Fibroblast of pulmonary artery (primary cell): ENCODE measurements at places on chromosomes 3 and 15.

- DNase-seq, result no peak
These were observed 18.8 kb downstream of the STX19 start for GRCh38 chr3:94009608-94010007.

GRCh38 chr3:14113965-14114635 is 10.6 kb downstream of the CHCHD4 start:
- no peak for DNase-seq

GRCh38 chr15:81336568-81336967 is 12.6 kb upstream of the STARD5 start:
- peak; percentile 58 for DNase-seq

GRCh38 chr3:110495201-110495927 is 576.3 kb upstream of the NECTIN3 start:
- no peak for DNase-seq

- DNase-seq, result no peak
These were observed 58.0 kb downstream of the GPR160 start for GRCh38 chr3:170095771-170096170.

- DNase-seq, result peak; percentile 66
These were observed 93.0 kb downstream of the SNRK start for GRCh38 chr3:43379343-43379742.

GRCh38 chr3:170751899-170752293 is 118.1 kb downstream of the RPL22L1 start:
- no peak for DNase-seq

DNA sequence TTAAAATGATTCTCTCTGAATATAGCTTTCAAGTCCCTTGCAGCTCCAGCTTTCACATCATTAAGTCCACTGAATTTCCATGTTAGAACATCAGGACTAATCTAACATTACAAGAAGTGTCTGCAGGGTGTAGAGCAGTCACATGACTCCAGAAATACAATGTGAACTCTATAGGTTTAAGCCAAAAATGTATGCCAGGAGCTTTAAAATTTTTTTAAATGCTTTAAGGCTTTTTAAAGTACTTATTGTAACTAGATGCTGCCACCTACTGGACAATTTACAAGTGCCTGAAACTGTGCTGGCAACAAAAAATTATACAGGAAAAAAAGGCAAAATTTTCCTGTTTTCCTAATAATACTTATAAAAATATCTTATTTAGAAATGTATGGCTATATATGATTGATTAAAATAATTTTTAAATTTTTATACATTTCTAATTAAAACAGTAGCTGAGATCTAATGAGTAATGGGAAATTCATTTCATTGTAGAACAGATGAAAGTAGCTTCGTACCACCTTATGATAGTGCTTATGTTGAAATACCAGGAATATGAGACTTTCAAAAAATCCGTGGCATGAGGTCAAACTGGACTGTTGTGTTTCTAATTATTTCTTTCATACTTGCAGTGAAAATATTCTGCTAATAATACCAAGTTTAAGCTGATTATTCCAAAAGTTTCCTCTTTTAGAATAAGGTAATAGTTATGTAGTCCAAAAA is 25.7 kb downstream of the FSIP1 start:
- DNase-seq, result peak; percentile 86

DNA sequence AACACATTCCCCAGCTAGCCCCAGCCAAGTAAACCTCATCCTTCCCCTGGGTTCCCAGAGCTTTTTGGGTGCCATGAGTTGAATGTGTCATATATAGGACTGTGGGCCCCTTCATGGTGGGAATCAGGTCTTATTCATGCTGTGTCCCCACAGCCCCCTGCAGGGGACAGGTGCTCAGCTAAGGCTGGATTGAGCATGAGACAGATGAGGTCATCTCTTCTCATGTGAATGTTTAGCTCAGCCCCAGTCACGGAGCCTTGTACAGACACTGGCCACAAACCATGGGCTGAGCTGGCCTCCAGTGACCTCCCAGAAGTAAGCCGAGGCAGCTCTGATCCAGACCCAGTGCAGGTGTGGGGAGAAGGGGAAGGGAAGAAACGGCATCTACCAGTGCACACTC is 70.7 kb downstream of the C3orf70 start:
- no peak for DNase-seq

- DNase-seq, result no peak
These were observed 5.8 kb downstream of the FMN1 start for GRCh38 chr15:33188641-33189257.

- no peak for DNase-seq
These were observed 228.6 kb upstream of the ARRDC4 start for GRCh38 chr15:97731859-97732258.

DNA sequence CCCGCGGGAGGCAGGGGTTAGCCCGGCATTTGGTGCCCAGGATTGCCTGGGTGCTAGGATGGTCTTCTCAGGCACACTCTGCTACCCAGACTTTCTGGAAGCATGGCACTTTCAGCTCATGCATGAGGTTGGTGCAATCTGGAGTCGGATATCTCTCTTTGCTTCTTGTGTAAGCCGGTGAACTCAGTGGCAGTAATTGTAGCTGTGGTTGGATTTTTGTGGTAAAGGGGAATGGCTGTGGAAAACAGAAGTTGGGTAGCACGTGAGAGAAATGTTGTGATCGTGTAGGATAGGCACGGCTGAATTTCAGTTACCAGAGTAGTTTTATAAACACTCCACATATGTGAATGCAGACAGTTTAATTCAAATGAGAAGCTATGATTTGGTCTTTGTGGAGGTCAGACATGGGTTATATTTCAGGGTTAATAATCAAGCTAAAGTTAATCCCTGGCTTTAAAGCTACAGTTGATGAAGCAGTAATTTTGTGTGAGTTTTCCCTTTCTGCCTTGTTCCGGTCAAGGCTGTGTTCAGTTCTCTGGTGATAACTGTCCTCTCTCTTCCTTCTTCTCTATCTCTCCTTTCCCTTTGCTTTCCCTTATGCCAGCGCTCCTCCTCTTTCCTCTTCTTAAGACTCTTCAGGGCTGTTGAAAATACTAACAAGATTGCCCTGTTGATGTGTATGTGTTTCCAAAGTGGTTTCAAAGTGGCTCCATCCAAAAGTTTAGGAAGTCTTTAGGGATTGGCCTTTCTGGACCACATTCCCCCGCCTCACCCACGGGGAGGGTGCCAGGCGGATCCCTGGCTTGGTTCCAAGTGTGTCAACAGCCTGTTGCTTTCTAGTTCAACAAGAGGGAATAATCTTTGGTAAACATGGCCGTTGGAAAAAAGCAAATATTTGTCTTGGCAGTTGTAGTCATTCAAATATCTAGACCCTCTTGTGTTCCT is 404.6 kb upstream of the C2CD4B start:
- DNase-seq, result peak; percentile 71

DNA sequence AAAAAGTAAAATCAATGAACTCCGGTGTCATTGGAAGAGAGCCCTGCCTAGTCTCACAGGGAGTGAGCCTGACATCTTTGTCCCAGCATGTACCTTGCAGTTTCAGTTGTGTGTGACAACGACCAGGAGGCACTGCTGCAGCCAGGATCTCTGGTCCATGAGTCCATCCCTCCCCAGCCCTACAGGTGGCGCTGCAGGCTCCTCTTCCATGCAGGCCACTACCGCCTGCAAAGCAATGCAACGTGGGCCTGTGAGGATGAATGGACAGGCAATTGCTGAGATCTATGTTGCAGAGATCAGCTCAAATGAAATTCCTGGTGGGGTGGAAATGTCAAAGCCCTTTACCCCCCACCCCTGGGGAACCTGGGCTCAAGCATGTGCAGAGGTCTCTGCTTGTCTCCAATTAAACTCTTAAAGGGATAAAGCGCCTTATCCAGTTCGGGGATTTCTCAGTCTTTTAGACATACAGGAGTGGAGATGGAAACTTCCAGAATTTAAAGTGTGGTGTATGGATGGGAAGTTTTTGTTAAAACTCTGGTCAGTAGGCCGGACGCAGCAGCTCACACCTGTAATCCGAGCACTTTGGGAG is 35.8 kb downstream of the TKT start:
- DNase-seq, result peak; percentile 81

GRCh38 chr3:122890077-122890719 is 95.3 kb downstream of the SLC49A4 start:
- DNase-seq, result peak; percentile 76

GRCh38 chr3:189338366-189338765 is 166.6 kb downstream of the TPRG1 start:
- DNase-seq, result no peak

DNA sequence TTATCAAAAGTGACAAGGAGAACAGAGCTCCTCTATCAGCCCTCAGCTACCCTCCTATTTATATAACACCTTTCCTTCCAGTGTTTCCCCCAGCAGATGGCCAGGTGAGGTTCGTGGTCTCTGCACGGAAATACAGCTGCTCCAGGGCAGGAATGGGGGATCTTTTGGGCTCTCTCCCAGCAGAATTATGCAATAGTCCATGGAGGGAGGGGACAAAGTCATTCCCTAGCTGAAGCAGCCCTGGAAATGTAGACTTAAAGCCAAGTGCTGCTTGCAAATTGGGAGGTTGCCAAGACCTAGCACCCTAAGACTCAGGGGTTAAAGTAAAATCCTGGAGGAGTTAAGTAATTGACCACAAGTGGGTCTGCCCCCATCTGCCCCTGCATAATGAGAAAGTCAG is 256.3 kb downstream of the LRTM1 start:
- no peak for DNase-seq

DNA sequence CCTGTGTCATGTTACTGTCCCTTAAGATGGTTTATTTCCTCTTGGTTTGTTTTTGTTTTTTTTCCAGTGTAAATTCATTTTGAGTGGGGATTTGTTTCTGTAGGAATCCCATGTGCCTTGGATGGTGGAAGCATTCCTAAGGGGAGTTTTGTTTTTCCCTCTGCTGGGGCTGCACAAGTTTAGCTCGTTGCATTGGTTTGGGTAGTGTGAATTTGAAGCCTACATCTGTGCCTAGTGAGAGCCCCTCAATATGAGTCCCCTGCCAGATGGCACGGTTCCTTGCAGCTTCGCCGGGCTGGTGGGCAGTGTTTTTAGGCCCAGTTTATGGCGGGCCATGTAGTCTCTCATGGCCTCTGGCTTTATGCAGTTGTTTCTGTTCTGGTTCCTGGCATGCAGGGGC is 17.7 kb downstream of the ARID3B start:
- DNase-seq, result no peak

- DNase-seq, result peak; percentile 9
These were observed 166.9 kb downstream of the DCLK3 start for GRCh38 chr3:36597422-36597821.

- DNase-seq, result no peak
These were observed 1.9 kb downstream of the PLOD2 start for GRCh38 chr3:146159037-146159436.

DNA sequence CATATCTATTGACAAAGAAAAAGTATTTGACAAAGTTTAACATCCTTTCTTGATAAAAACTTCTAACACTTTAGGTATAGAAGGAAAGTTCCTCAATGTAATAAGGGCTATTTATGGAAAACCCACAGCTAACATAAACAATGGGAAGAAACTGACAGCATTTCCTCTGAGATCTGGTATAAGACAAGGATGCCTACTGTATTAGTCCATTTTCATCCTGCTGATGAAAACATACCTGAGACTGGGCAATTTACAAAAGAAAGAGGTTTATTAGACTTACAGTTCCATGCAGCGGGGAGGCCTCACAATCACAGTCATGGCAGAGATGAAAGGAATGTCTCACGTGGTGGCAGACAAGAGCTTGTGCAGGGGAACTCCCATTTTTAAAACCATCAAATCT is 17.8 kb upstream of the CLDN1 start:
- DNase-seq, result no peak

- no peak for DNase-seq
These were observed 89.1 kb downstream of the MME start for GRCh38 chr3:155169197-155169596.

- peak; percentile 22 for DNase-seq
These were observed 1001.6 kb downstream of the ROBO2 start for GRCh38 chr3:78041486-78041885.

- no peak for DNase-seq
These were observed 127.8 kb upstream of the P2RY1 start for GRCh38 chr3:152706991-152707713.

GRCh38 chr3:106783231-106783630 is 594.0 kb upstream of the CCDC54 start:
- no peak for DNase-seq

DNA sequence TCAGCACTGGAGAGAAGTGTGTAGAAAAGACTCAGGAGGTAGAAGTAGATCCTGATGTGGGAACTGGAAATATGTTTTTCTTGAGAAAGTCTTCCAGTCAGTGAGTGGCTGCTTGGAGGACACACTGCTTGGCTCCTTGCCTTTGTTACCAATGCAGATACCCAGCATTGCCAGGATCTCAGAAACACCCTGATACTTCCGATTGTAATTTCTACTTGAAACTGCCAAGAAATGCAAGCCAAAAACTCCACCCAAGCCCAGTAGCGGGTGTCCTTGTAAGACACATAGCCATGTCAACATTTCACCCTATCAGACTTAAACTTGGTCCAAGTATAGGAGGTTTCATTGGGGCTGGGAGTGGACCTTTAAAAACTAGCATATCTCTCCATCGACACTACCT is 141.8 kb downstream of the ALDH1A2 start:
- DNase-seq, result peak; percentile 72

- no peak for DNase-seq
These were observed 33.5 kb downstream of the SUCLG2 start for GRCh38 chr3:67620869-67621268.

DNA sequence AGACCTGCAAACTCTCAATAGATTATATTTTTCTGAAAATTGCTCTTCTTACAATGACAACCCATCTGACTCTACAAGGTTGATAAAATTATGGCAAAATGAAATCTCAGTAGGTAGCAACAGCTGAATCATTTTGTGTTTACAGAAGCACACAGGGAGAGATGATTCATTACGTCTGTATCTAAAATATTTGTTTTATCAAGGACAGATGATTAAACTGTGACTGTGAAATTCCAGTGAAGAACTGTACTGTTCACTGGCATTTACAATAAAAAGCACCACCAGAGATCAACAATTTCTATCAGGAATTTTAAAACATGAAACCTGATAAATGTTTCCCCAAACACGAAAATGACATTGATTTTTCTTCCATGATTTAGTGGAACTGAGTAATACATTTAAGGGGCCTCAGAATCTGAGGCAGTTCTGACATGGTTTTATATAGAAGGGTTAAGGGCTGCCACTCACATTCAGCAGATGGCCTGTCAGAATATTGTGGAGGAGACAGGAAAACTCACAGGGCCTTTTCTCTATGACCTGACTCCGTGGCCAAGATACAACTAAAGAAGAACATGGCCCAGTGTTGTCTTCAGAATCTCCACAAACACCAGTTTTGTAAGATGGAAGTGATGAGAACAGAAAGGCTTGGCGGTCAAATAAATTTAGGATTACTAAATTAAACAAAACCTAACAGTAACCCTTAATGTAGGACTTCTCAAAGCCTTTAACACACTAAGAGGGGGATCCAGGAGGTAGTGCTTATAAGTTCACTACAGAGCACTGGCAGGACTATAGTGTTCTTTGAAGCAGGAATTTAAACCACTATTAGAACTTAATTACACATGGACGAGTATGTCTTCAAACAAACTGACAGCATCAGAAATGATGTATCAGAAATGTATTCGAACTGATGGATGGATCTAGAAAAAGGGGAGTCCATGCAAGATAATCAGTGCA is 25.9 kb downstream of the RAD18 start:
- DNase-seq, result peak; percentile 89

GRCh38 chr3:157956850-157957249 is 149.4 kb downstream of the SHOX2 start:
- no peak for DNase-seq
